ENCODE measurements at places on chromosomes 12 and 14.

GRCh38 chr12:89276860-89277259, 75.4 kb downstream of the DUSP6 start:
- DNase-seq: no peak

GRCh38 chr14:22311636-22312035, 277.4 kb downstream of the DAD1 start:
- DNase-seq: no peak

DNA sequence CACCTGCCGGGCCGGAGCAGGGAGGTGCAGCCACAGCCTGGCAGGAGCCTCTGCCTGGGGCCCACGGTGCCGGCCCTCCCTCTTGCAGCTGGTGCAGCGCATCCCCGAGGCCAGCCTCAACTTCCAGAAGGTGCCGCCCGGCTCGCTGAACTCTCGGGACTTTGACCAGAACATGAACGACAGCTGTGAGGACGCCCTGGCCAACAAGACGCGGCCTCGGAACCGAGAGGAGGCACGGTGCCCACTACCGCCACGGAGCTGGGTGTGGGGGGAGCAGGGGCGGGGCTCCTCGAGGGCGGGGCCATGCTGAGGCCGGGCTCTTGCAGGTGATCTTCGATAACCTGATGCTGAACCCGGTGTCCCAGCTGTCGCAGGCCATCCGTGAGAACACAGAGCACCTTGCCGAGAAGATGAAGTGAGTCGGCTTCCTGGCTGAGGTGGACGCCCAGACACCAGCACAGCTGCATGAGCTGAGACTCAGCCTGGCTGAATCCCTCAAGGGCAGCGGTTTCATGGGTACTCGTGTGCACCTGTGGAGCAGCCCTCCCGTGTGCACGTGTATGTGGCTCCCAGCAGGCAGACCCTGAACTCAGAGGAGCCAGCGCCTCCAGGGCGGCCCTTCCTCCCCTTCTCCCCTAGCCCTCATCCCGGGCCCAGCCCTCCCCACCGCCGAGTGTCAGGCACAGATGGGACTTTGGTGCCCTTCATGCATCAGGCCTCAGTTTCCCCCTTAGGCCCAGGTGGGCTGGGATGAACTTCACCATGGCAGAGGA, 28.6 kb downstream of the CEP170B start:
- no peak for DNase-seq

DNA sequence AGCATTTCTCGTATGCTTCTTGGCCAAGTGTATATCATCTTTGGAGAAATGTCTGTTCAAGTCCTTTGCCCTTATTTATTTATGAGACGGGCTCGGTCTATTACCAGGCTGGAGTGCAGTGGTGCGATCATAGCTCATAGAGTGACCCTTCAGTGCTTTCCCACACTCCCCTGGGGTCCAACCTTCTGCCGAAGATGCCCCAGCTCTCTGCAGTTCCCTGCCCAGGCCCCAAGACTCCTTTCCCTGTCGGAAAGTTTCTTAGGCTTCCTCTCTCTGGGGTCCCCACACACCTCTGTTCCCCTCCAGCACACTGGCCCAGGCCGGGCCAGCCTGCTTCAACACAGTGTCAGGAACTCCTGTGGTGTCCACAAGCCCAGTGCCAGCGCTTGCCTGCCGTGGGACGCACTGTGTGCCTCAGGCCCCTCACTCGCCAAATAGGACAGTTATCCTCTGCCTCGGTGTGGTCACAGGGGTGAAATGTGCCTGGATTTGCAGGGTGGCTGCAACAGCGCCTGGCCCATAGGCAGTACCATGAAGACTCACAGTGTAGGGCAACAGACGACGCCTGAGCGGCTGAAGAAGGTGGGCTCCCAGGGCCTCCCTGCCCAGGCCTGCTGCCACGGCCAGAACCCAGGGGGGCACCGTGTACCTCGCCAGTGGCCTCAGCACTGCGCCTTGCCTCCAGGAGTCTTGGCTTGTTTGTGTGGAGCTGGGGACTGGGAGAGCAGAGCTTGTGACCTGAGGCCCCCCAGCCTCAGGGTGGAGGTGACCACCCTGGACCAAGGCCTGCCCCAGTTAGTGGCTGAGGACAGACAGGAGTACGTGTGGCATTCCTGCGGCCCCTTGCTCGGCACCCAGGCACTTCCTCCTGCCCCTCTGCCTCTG, 4.9 kb upstream of the ASPG start:
- no peak for DNase-seq

All from AG09309 (cell line).